ENCODE measurements at places on chromosomes 7 and 10. TPM values are rescaled to one million over a fixed set of nuclear protein-coding genes. Genes with fewer than 3 reads are reported as not detected.
A peak's percentile ranks its signal among the peaks of the same experiment; 100 is the strongest.

DNA sequence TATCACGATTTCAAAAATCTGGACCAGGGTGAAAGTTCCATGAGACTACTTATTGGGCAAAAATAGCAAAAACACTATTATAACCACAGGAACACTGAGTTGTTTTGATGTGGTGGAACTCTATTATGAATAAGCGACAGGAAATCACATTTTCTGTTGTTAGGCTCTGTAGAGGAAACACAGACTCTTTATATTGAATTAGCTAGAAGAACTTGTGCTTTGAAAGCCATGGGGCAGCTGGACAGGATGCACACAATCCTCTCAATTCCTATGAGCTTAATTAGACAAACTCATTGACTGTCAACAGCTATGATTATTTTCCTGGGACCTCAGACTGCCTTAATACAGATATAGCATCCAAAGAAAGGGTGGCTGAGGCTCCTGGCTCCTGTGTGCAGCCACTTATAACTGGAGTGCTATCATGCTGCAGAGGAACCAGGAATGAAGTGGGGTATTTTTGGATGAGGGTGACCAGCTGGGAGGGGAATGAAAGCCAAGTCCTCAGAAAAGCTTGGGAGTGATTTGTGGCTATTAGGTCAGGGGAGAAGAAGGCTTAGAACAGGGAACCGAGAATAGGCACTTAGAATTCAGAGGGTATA, 657.3 kb downstream of the TYW1 start:
- no peak for DNase-seq

IDI2 gene
- total RNA-seq = not detected

DNA sequence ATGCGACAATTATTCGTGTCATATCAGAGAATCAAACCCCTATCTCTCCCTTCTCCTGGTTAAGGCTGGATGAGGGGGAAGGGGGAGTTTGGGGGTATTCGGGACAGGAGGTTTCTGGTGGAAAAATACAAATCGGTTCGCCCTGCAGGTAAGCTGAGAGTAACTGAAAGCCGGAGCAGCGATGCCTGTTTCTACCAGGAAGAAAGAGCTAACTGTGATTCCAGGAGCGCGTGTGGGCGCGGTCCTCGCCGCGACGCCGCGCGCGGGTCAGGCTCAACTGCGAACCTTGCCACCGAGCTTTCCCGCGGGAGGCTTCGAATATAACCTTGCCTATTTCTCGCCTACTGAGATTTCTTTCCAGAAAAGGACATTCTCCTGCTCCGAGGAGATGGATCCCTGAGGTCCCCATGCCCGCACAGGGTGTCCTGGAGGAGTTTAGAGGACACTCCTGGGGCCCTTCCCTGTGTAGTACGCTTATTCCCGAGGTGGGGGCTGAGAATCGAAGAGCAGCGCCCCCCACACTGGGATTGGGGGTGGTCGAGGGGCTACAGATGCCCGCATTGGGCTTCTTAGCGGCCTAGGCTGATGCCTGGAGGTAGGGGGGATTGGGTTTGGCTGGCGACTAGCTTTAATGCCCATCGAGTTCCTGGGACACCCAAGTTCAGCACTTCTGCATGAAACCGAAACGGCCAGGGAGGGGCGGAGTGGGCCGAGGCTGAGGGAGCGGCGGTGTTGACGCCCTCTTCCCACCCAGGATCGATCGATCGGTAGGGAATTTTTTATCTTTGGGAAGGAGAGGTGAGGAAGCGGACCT, 13.0 kb upstream of the DLX6 start:
- DNase-seq = no peak

DNA sequence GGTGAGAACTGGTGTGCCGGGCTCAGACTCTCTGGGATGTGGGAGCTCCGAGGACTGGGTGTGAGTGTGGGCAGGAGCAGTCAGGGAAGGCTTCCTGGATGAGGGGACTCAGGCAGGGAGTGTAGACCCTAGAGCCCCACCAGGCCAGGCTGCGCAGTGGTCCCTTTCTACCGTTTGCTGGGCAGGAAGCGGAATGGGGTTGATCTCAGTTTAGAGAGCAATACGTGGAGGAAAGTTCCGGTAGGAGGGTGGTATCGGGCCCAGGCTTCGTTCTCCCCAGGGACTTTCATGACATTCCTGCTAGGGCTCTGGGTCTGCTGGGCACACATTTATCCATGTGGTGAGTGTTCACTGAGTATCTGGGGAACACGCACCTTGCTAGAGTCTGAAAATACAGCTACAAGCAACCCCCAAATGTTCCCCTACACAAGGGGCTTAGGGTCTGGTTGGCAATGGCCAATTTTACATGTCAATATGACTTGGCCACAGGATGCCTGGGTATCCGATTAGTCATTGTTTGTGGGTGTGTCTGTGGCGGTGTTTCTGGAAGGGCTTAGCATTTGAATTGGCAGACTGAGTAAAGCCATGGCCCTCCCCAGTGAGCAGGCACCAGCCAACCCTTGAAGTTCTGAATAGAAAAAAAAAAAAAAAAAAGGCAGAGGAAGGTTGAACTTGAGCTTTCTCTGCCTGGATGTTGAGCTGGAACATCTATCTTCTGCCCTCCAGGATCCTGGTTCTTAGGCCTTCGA, 20.8 kb downstream of the GHRHR start:
- DNase-seq = peak; percentile 64

- no peak for DNase-seq
These were observed 365.7 kb downstream of the GPR37 start for GRCh38 chr7:124399941-124400340.

All from LHCN-M2 (cell line).